Left renal cortex interstitium (tissue), 4 donors: ENCODE measurements at places on chromosomes 6 and 20.

DNA sequence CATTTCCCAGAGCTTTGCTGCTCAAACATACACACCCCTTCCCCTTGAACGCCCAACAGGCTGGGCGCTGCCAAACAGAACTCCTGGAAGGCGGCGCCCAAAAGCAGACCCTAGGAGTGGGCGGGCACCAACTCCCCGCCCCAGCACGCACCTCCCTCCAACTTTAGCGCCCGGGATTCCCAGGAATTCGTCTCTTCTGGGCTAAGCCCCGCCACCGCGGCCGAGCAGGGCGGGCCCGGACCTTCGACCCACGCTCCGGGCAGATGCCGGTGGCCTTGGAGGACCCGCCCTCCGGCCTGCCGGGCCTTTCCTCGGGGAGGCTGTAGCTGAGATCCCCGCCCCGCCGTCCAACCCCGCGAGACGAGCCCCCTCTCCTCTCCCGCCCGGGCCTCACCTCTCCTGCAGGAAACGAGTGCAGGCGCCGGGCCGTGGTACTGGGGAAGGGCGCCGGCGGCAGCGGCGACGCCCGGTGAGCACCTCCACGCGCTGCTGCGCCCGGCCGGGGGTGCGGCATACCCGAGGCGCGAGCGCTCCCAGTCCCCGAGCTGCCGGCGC, 659 bp downstream of the MCUR1 start:
- DNase-seq = peak; percentile 73

GRCh38 chr6:140009286-140009685, 634.8 kb upstream of the CITED2 start:
- DNase-seq = no peak

DNA sequence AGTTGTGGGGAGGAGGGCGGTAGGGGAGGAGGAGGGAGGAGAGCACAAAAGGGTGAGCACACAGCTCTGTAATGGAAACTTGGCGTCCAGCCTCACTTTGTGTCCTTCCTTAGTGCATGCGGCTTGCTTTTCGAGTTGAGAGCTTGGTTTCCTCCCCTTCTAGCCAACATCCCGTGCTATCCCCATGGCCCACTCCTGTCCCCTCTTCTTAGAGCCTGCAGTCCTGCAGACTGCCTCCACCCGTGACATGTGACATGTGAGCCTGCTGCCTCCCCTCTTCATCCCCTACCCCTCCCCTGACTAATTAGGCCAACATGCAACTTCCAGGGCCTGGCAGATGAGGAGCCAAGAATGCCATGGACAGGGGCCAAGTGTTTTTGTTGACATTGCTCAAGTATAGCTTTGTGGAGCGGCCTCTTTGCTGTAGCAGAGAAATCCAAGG, 63.2 kb downstream of the SLC24A3 start:
- peak; percentile 77 for DNase-seq

DNA sequence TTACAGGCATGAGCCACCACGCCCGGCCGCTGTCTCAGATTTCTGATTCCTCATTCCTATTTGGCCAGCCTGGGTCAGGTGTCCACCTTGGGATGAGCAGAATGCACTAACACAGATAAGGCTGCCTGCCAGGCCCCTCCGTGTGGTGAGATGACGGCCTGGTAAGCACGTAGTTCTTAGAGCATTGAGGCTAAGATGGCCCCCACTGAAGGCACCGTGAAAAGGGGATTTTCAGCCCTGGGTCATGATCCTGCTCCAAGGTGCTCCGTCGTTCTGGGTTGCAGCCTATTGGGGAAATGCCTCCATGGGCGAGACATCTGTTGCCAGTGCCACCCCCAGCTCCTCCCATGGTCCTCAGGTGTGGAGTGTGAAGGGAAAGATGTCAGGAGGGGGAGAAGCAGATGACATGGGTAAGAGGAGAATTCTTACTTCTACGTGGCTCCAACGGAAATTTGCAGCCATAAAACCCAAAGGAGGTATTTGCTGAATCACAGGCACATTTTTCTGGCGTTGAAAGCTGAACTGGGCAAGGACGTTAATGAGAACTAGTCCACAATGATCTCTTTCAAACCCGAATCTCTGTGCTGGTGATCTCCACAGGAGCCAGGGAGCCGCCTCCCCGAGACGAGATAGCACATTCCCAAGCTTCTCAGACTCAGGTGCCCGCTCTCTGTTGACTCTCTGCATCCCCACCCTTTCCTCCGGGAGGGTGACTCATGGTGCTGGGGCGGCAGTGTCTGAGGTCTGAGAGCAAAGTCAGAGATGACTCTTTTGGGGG, 34.0 kb upstream of the BMP6 start:
- DNase-seq = no peak

- DNase-seq = no peak
Measured at GRCh38 chr6:29597184-29597583, 12.3 kb downstream of the OR2H2 start.

GRCh38 chr20:11128721-11129120, 454.9 kb upstream of the JAG1 start:
- DNase-seq = no peak

GRCh38 chr20:34747479-34747878, 43.3 kb downstream of the TP53INP2 start:
- no peak for DNase-seq

DNA sequence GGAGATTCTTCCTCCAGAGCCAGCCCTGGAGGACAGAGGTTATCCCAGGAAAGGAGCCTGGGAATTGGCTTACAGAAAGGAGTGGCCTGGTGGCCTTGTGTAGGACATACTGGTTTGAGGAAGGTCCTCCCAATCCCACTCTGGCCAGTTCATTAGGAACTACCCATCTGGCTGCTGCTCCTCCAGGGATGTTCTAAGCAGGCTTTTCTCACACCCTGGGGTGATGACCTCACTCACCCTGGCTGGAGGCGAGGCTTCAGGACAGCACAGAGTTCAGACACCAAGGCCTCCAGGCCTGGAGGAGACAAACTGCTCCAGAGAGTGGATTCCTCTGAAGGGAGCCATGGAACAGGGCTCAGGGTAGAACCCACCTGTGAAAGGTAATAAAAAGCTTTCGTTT, 8.9 kb downstream of the GNMT start:
- no peak for DNase-seq

DNA sequence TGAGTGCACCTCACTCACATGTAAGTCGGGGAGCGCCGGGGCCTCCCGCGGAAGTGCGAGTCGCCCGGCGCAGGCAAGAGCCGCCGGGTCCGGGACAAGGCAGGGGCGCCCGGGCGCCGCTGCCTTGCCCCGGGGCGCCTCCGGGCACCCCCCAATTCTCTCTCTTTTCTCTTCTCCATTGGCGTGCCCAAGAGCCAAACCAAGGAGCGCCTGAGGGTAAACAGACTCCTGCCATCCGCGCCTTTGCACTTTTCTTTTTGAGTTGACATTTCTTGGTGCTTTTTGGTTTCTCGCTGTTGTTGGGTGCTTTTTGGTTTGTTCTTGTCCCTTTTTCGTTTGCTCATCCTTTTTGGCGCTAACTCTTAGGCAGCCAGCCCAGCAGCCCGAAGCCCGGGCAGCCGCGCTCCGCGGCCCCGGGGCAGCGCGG, 36.8 kb downstream of the GNAS start:
- DNase-seq = no peak

DNA sequence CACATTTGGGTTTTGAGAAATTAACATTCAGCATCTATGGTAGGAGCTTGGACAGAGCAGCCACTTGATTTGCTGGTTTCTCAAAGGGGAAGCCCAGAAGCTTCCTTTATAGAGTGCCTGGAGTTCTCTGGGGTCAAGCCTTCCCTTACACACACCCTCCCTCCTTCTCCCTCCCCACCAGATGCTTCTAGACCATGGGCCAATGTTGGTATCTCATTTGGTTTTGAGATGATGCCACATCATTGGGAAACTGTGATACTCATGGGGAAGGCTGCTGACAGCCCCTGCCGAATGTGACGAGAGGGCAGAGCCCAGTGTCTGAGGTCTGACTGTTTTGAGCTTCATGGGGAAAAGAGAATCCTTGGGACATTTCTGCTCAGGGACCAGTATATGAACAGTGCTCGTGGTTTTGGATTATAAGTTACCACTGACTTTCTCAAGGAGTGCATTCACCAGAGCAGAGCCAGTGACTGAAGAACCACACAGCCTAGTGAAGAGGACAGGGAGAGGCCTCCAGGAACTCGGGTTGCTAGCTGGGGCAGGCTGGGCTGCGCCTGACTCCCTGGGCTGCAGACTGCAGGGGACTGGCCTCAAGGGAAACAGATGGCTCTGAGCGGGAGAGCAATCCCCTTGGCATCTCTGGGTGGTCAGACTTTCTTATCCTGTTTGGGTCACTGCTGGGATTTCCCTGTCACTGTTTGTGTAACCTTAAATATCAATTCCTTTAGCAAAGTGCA, 46.4 kb upstream of the CST5 start:
- no peak for DNase-seq

DNA sequence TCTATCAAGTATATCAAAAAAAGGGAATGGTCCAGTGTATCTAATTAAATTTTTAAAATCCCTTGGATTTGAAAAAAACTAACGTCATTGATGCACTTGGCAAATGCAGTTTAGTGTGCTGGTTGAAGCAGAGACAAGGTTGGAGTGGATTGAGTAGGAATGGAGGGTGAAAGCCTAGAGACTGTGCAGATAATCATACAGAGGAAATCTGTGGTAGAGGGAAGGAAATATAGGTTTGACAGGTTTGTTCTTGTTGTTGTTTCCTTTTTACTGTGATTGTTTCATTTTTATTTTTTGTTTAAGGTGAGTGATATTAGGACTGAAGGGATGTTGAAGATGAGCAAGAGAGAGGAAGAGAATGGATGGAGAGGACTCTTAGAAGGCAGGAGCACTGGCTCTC, 29.0 kb upstream of the L3MBTL3 start:
- DNase-seq = no peak

DNA sequence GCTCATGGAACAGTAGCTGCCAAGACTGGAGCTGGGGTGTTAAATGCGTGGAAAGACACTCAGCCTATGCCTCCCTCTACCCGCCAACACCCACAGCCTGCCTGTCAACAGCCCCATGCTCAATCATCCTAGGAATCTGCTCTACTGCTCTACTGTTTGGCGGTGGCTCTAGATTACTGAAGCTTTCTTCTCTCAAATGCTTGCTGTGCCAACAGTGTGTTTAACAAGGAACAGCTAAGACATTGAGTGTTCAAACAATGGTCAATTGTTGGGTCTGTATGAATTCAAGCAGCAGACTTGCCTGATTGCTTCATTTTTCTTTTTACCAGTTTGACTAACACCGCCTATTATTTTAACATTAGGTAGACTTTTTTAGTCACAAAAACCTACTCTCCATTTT, 258.6 kb downstream of the SOD2 start:
- DNase-seq = no peak

DNA sequence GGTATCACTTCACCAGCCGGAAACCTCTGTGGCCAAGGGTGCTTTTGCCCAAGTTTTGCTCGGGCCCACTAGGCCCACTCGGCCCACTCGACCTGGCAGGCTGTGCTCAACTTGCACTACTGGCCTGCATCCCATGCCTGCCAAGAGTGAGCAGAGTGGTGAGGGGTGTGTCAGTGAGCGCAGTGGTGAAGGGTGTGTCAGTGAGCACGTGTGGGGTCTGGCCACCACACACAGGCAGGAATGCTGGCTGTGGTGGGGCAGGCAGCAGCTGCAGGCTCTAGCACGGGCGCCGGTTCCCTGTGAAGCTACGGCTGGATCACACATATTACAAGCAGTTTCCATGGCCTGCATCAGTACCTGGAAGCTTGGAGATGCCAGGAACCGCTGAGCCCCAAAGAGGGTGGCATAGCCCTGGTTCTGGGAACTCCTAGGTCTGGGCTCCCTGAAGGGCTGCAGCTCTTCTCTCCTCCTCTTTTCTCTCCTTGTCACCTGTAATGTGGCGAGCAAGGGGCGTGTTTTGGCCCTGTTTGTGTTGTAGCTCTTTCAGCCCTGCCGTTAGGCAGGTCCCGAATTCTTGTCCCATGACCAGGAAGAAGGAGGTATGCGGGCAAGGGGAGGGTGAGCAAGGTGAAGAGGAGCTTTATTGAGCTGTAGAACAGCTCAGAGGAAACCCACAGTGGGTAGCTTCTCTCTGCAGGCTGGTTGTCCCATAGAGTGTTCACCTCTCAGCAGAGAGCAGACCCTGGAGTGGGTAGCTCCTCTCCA, 51.0 kb upstream of the CLDN20 start:
- DNase-seq = no peak

- no peak for DNase-seq
Measured at GRCh38 chr20:10508468-10509251, 73.6 kb downstream of the SLX4IP start.

- no peak for DNase-seq
Measured at GRCh38 chr20:50537546-50538201, 27.5 kb downstream of the PTPN1 start.

GRCh38 chr20:44324343-44324742, 12.5 kb upstream of the R3HDML start:
- no peak for DNase-seq

DNA sequence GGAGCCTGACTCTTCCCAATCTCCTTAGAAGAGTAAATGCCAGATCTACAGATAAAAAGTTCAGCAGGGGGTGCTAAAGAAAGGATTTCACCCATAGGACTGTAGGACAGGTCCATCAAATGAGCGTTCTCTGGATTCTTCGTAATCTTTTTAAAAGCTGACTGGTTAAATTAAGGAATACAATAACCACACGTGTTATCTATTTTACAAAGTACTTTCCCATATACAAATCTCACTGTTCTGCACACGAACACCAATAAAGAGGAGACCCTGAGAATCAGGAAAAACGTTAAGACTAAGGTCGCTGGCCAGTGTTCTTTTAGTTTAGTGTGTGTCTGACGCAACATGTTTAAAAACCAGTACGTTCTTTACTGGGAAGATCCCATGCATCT, 542 bp downstream of the TUBE1 start:
- peak; percentile 71 for DNase-seq

DNA sequence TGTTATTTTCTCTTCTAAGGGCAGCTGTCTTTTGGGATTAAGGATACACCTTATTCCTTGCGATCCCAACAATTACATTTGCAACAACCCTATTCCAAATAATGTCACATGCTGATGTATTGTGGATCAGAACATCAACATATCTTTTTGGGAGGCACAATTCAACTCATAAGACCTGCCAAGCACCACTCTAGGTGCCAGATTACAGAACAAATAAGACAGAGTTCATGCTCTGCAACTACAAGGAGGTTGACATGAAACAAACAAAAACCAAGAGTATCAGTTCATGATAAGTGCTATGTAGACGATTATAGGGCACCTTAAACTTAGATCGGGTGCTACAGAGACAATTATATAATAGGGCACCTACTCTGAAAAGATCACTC, 203.2 kb upstream of the SGK1 start:
- DNase-seq = no peak

DNA sequence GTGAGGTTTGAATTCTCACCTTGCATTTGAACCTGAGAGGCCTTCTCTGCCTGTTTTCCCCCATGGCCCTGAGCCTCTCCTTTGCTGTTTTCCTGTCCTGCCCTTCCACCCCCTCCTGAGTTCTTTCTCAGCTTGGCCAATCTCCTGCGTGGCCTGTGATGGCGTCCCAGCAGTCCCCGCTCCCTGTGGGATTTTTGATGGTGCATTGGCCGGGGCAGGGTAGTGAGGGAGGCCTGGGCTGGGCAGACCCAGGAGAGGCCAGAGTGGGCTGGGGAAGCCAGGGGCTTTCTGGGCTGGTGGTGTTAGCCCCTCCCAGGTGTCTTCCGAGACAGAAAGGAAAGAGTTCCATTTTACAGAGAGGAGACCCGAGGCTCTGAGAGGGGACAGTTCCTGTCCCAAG, 6.3 kb downstream of the CEBPB start:
- DNase-seq = no peak
